T-helper 22 cell (primary cell): ENCODE measurements at places on chromosomes 16 and 17.

- no peak for DNase-seq
Observed at GRCh38 chr17:56735842-56736241, 97.9 kb downstream of the C17orf67 start.

DNA sequence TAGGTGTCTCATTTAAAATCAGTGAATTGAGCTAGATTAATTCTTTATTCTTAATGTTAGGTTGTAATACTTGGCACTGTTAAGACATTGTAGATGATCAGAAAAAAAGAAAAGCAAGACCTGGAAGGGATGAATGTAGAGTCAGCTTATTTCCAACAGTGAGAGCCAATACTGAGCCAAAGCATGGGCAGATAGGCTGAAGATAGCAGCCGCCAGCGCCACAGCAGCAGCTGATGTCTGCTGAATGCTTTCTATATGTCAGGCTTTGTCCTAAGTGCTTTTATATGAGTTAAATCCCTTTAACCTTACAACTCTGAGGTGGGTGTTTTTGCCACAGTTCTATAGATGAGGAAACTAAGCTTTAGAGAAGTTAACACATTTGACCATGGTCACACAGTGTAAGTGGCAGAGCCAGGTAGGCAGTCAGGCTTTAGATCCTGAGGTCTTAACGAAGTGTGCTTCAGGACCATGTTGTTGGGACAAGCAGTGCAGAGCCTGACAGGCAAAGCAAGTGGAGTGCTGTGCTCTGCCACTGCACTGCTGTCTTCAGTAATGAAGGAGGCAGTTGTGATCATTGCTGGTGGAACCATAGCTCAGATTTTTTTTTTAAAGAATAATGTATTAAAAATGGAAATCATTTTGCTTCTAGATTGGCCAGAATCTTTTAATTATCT lies 25.9 kb downstream of the TNRC6A start:
- no peak for DNase-seq

- DNase-seq = no peak
Observed at GRCh38 chr16:66895999-66896398, 15.7 kb downstream of the PDP2 start.

GRCh38 chr17:10216213-10216938 lies 18.0 kb upstream of the GAS7 start:
- no peak for DNase-seq

- DNase-seq = no peak
Observed at GRCh38 chr16:28989363-28989762, 4.5 kb downstream of the LAT start.
